ENCODE measurements at places on chromosomes 5 and 9.
A peak's percentile ranks its signal among the peaks of the same experiment; 100 is the strongest.

DNA sequence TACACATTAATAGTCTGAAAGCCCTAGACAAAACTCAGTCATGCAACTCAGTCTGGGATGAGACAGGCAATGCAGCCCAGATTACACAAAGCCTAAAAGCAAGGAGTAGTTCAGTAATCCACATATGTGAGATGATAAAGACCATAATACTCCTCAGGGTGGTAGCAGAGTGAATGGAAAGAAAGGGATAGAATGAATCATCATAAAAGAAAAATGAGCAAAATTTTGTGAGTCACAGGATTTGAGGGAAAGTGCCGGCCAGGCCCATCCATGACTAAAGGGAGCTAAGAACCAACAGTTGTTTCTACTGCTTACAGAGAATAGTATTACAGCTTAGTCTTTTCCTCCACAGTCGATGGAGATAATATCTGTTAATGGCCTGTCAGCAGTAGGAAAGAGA lies 90.0 kb upstream of the POU5F2 start:
- DNase-seq, result no peak

- DNase-seq, result peak; percentile 73
Observed at GRCh38 chr9:127133739-127134167, 11.3 kb upstream of the ANGPTL2 start.

- no peak for DNase-seq
Observed at GRCh38 chr9:20271096-20271495, 351.2 kb downstream of the MLLT3 start.

GRCh38 chr5:159181651-159182050 lies 27.7 kb downstream of the RNF145 start:
- DNase-seq, result no peak

DNA sequence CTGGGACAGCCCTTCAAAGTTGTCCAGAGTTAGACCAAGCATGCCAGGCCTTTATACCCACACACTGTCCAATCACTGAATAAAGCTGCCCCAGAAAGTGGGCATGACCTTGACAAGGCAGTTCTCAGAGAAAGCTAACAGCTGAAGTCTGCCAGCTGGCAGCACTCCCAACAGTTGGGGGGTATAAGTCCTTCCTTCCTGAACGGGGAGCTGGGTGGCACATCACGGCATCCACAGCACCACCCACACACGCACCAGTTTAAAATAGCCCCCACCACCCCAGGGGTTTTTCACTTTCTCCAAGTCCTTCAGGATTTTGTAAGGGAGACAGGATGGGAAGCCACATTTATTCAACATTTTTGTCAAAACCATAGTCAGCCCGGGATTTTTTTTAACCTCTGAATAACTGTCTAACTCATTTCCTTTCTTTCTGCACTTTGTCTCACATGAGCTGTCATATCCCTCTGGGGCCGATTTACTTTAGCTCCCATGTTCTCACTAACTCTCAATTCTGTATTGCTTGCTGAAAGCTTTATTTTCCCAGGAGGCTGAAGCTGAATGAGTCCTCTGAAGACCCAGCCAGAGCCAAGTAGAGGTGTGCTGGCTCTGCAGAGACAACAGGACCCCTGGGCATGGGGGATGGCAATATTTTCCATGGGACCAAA lies 15.4 kb downstream of the FAM81B start:
- no peak for DNase-seq

GRCh38 chr9:93670208-93671019 lies 94.0 kb downstream of the PHF2 start:
- peak; percentile 3 for DNase-seq

GRCh38 chr5:81203729-81204128 lies 29.4 kb upstream of the CKMT2 start:
- no peak for DNase-seq

- DNase-seq, result no peak
Observed at GRCh38 chr9:112869041-112869529, 21.6 kb downstream of the SLC46A2 start.

DNA sequence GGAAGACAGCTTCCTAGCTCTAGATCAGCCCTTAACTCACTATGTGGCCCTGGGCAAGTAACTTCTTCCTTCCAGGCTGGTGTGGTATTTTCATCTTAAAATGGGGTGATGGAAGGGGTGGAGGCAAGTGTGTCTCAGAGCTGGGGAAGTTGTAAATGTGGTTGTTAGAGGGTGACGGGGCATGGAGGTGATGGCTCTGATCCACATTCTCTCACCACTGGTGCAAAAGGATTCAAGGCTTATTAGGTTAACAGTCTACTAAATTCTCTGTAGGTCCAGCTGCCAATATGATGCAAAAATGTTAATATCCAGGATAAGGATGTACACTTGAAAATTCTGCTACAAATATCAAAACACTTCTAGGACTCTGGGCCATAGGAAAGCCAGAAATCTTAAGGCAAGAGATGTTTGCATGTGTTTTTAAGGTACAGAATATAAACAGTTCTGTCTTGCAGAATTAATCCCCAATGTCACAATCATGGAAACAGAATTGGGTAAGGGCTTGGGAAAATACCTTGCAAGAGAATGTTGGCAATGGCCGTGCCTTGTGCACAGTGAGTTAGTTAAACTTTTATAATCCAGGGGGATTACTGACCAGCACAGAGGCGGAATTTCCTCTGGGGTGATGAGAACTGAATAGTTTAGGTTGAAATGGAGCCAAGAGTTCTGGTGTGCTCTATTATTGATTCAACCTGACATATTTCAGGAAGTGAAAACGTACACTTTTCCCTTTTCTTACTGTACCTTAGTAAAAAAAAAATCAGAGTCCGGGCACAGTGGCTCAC lies 19.8 kb downstream of the TNFSF15 start:
- no peak for DNase-seq

- no peak for DNase-seq
Observed at GRCh38 chr9:75950998-75951397, 60.5 kb downstream of the PCSK5 start.

- DNase-seq, result peak; percentile 57
Observed at GRCh38 chr5:137660349-137660817, 75.5 kb downstream of the KLHL3 start.

DNA sequence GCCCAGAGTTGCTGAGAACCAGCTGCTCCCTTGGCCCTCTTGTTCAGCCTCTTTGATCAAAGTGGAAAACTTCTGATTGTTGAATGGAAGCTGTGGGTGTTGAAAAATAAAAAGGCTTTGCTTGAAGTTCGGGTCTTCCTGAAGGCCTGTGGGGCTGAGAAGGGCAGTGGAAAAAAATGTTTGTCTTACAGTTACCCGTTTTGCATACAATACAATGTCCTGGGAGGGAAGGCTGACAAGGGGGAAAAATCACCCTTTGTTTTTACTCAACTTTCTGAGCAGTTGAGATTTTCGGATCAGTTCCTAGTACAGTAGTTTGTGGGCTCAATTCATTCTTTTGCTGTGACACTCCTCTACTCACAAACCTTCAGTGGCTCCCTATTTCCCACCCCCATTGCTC lies 2.1 kb upstream of the TNFSF8 start:
- no peak for DNase-seq

GRCh38 chr5:60026161-60026560 lies 132.6 kb upstream of the PDE4D start:
- DNase-seq, result no peak

- DNase-seq, result no peak
Observed at GRCh38 chr5:173484569-173484968, 131.9 kb downstream of the BOD1 start.

DNA sequence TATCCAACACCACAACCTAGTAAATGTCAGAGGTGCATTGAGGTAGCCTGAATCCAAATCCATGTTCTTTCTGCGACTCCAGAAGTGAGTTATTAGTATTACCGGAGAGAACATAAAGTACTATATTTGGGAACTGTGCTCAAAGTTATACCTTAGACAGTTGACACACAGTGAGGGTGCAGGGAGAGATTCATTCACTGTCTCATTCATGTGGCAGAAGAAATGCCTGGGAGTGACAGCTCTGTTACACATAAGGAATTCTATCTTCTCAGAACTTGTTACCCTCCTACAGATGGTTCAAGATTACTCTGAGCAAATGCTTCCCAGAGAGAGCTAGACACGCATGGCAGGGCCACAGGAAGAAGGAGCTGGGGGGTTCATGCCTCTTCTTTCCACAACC lies 103.0 kb downstream of the ATP10B start:
- no peak for DNase-seq

DNA sequence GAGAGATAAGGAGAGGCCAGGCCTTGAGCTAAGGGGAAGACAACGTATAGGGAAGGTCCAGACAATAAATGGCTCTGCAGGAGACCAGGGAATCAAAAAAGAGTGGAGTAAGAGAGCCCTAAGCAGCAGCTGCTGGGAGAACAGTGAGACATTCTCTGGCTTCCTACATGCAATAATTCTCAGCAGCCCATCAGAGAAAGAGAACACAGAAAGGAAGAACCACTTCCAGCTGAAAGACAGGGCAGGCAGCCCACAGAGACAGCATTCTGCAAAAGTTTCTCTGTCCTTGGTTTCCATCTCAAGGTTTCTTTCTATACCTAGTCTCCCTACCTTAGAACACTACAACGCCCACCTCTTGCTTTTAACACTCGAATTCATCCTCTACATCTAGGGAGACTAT lies 189.9 kb downstream of the DEPDC1B start:
- DNase-seq, result no peak

DNA sequence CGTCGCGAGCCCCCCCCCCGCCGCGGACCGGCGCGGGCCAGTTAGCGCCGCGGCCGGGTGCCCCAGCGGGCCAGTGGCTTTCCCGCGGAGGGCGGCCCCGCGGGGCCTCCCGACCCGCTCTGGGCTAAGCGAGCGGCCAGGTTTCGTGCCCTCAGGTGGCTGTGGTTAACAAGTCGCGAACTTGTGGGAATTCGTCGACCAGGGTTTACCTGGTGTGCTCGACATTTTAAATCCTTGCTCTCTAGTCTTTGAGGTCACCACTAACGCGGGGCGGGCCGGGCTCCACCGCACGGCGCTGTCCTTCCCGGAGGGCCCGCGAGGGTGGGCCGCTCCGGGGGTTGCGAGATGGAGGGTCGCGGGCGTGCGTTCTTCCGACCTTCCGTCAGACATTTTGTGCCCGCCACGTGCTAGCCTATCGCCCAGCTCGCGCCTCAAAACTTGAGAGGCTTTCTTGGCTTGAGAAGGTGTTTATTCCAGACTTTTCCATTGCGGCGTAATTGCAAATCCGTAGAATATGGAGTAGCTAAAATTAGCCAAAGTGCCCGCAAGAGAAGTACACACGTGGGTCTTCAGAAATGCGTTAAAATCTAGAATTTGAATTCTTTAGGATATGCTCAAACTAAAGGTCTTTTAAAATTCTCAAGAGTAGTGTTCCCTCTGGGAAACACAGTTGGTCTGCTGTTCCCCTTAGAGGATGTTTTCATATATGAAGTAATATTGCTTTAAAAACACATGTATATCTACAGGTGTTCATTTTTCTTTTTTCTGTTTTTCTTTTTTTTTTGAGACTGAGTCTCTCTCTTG lies 2.1 kb downstream of the ANP32B start:
- DNase-seq, result peak; percentile 63

GRCh38 chr5:109326919-109327318 lies 82.9 kb downstream of the PJA2 start:
- no peak for DNase-seq

DNA sequence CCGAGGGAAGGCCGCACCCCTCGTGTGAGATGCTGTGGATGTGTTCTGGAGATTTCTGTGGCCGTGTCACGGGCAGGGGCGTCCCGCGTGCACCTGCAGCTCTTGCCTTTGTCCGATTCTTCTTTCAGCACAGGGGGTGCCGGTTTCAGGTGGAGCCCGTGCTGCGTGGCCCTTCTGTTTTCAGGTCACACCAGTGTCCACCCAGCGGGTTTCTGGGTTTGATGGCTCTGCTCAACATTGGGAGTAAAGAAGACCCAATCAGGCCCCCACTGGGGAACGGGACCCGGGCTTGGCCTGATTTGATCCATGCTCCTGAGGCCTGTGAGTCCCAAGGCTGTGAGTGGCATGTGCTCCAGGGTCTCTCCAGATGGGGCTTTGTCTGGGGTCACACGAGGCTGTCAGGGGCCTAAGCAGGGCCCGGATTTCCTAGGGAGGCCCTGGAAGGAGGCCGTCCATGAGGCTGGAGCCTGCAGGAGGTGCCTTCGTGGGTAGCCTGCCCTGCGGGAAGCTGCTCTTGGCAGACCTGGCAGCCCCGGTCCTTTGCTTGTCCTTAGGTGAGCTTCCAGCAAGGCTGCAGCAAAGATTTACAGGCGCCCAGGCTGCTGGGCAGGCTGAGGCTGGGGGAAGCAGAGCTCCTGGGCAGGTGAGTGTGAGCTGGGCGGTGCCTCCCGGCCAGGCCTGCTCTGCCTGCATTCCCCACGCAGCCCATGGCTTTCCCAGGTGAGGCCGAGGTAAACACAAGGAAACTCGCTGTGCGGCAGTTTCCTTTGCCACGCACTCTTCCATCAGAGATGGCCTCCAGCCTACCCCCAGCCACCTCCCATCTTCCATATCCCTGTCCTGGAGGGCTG lies 12.8 kb downstream of the MRPL36 start:
- no peak for DNase-seq

- no peak for DNase-seq
Observed at GRCh38 chr9:95836072-95836471, 39.4 kb upstream of the ERCC6L2 start.

GRCh38 chr5:1037671-1038416 lies 29.2 kb downstream of the NKD2 start:
- peak; percentile 11 for DNase-seq

GRCh38 chr5:173885054-173885443 lies 3.1 kb upstream of the CPEB4 start:
- DNase-seq, result no peak

DNA sequence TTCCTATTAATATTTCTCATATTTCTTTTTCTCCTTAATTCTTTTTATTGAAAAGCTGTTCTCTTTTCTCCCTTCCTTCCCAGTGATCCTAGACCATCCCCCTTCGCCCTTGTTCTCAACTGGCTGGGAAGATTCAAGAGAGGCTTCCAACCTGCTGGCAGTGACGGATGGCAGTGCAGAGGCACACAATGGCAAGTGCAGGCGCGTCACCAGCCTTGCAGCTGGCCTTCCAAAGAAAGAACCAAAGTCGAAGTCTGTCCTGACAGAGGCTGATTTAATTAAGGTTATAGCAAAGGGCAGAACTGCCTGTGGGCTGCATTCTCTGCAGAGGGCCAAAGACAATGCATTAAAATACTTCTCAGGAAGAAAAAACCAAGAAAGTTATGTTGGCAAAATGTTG lies 7.4 kb downstream of the CEMIP2 start:
- DNase-seq, result peak; percentile 23

GRCh38 chr5:93193431-93194347 lies 387.3 kb downstream of the NR2F1-AS1 start:
- DNase-seq, result no peak

GRCh38 chr9:130143958-130144366 lies 28.2 kb upstream of the NCS1 start:
- peak; percentile 44 for DNase-seq

- no peak for DNase-seq
Observed at GRCh38 chr9:129604766-129605163, 16.1 kb downstream of the C9orf50 start.

GRCh38 chr5:80348171-80348570 lies 28.4 kb downstream of the SPZ1 start:
- DNase-seq, result no peak

GRCh38 chr9:7834531-7834930 lies 35.0 kb upstream of the DMAC1 start:
- no peak for DNase-seq

All from psoas muscle (tissue), 8 donors.